Activated CD8-positive, alpha-beta memory T cell treated with anti-CD3 and anti-CD28 coated beads, Interleukin-2, amount 10 ng/mL, durations not matched to agents 7 days and 5 days (primary cell): ENCODE measurements at places on chromosomes 2 and 18. TPM values are rescaled to one million over a fixed set of nuclear protein-coding genes. Genes with fewer than 3 reads are reported as not detected.

GRCh38 chr18:1806884-1807615 is 764.3 kb downstream of the METTL4 start:
- DNase-seq = no peak

- no peak for DNase-seq
Measured at GRCh38 chr2:121211689-121212151, 73.3 kb downstream of the TFCP2L1 start.

- DNase-seq = no peak
Measured at GRCh38 chr2:2564300-2565078, 233.4 kb upstream of the MYT1L start.

DNA sequence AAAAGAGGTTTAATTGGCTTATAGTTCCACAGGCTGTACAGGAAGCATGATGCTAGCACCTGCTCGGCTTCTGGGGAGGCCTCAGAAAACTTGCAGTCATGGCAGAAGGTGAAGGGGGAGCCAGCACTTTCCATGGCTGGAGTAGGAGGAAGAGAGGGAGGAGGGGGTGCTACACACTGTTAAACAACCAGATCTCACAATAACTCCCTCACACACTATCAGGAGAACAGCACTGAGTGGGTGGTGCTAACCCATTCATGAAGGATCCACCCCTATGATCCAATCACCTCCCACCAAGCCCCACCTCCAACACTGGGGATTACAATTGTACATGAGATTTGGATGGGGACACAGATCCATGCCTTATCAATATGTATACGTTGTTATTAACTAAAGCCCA is 85.1 kb downstream of the PPP1R1C start:
- no peak for DNase-seq

DNA sequence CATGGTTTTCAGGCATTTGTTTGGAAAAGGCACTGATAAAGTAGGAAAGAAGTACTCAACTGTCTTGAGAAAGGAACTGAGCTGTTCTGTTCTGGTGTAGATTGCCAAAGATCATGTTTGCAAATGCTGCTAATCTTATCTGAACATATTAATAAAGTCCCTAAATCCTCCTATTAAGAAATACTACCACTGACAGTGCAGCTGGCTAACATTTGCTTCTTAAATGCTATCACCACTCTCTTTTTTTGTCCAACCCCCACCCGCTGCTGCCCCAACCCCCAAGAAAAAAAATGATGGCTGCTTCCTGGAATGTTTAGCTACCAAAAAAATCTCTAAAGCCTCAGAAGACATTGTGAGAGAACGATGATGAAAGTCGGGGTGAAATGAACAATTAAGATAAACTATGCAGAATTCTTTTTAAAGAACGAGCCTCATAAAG is 130.7 kb downstream of the CCBE1 start:
- DNase-seq = no peak

GRCh38 chr2:233005096-233005495 is 8.0 kb downstream of the NGEF start:
- peak; percentile 25 for DNase-seq

DNA sequence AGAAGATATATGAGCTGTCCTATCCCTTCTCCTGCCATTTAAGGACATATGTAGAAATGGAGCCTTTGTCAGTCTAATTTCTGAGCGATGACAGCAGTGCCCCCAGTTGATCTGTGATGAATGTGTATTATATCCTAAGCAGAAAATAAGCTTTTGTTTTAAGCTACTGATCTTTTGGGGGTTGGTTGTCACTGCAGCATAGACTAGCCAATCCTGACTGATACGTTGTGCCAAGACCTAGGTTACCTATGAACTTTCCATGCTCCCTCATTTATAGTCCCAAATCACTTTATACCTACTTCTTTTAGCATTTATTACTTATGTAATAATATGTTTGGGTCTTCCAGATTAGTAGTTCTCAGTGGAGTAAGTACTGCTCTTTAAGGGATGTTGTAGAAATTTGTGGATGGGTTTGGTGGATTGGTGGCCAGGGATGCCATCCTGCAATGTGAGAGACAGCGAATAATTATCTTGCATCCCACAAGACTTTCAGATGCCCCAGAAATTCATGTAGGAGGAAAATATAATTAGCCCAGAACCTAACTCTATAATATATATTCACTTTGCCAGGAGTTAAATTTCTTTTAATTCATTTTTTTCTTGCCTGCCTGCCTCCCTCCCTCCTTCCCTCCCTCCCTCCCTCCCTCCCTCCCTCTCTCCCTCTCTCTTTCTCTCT is 11.8 kb downstream of the SMAD4 start:
- no peak for DNase-seq

- no peak for DNase-seq
Measured at GRCh38 chr2:220855296-220855695, 716.8 kb downstream of the EPHA4 start.

SRD5A2 gene
- not detected for total RNA-seq

UGGT1 gene
- 63.4 TPM for total RNA-seq

TMEFF2 gene
- total RNA-seq = not detected
